ENCODE measurements at places on chromosomes 4 and X. TPM values are rescaled to one million over a fixed set of nuclear protein-coding genes. Genes with fewer than 3 reads are reported as not detected.

The COX18 gene
- 11.1 TPM for total RNA-seq

The DCAF4L1 gene
- total RNA-seq, result 0.26 TPM

The EBP gene
- total RNA-seq, result 155 TPM

The ASIC5 gene
- not detected for total RNA-seq

The GPAT3 gene
- 0.74 TPM for total RNA-seq

The KDR gene
- 0.47 TPM for total RNA-seq

The PRDM5 gene
- 6.6 TPM for total RNA-seq

The SPANXA2 gene
- not detected for total RNA-seq

DNA sequence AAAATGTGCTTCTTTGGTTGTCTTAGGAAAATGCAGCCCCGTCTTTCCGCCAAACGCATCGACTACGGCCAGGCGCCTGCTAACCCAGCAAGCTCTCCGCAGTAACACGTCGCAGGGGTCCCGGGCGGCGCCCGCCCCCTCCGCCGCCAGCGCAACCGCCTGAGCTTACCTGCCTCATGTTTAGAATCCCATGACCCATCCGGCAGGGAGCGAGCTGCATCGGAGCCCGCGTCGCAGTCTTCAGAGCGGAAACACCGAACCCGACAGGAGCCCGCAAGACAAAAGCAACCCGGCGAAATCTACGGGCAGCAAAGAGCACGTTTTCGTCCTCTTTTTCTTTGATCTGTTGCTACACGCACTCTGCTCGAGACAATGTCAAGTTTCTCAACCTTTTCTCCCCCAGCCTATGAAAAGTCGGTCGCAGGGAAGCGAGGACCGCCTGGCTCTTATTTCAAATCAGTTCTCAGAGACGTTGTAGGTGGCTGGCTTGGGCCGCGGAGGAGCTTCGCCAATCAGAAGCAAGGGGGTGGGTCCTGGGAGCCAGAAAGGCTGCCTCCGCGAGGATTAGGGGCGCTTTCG lies at the start of gene MID1:
Gene MID1, minus strand, starts transcription at position 465 of the 579 bp plus-strand sequence. CDS start 53,038 bp downstream, outside the sequence.
- H3K4me3 ChIP-seq, result peak within 1 kb of the TSS; percentile 55
- DNase-seq, result peak; percentile 82
- H3K27me3 ChIP-seq, result no peaks in the 10 kb centered on the region
- H3K27ac ChIP-seq, result no peak within 1 kb of the TSS

GRCh38 chr4:82346126-82346525 lies 27.7 kb downstream of the HNRNPD start:
- H3K36me3 ChIP-seq, result peaks cover 4% of the 10 kb centered on the region
- no peaks in the 10 kb centered on the region for H3K4me1 ChIP-seq
- no peaks in the 10 kb centered on the region for H3K27me3 ChIP-seq

GRCh38 chrX:69556060-69557011 lies 52.2 kb downstream of the NALF2 start:
- no peaks in the 10 kb centered on the region for H3K4me1 ChIP-seq
- H3K36me3 ChIP-seq, result no peaks in the 10 kb centered on the region
- no peak overlapping the region for H3K27ac ChIP-seq
- no peak overlapping the region for H3K4me3 ChIP-seq
- peak; percentile 17 for DNase-seq
- no peaks in the 10 kb centered on the region for H3K27me3 ChIP-seq

DNA sequence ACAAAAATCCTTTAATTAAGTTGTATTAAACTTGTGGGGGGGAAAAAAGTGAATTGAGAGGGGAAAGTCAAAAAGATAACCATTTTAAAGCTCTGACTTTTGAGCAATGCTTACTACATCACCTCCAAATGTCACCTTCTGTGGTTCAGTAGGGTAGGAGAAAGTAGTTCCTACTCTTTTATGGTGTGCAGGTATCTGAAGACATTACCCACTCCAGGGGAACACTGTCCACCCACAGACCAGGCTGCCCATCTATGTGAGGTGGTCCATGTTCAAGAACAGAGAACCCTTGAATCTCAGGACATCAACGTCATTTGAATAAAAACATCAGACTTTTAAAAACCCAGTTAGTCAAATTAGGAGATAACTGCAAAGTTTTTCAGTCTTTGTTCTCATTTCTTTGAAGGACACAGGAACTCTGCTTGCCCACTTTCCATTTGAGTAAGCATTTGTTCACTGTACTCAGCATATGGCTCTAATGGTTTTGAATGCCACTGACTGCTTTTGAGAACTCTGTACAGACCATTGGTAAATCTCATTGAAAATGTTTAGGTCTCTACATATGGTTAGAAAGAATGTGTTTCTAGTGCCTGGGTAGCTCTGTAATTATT lies 18.4 kb downstream of the NMU start:
- no peaks in the 10 kb centered on the region for H3K36me3 ChIP-seq
- H3K27ac ChIP-seq, result no peak overlapping the region
- DNase-seq, result no peak
- H3K27me3 ChIP-seq, result no peaks in the 10 kb centered on the region
- no peaks in the 10 kb centered on the region for H3K4me1 ChIP-seq

- no peak overlapping the region for H3K27ac ChIP-seq
- no peaks in the 10 kb centered on the region for H3K36me3 ChIP-seq
- no peak overlapping the region for H3K4me3 ChIP-seq
- no peak for DNase-seq
- H3K4me1 ChIP-seq, result no peaks in the 10 kb centered on the region
These were observed 210.2 kb upstream of the ADAMTS3 start for GRCh38 chr4:72779241-72779640.

- no peaks in the 10 kb centered on the region for H3K4me1 ChIP-seq
- DNase-seq, result no peak
- no peak overlapping the region for H3K27ac ChIP-seq
- no peak overlapping the region for H3K4me3 ChIP-seq
- no peaks in the 10 kb centered on the region for H3K27me3 ChIP-seq
- no peaks in the 10 kb centered on the region for H3K36me3 ChIP-seq
These were observed 61.9 kb downstream of the ASB9 start for GRCh38 chrX:15207994-15208393.

- no peak overlapping the region for H3K4me3 ChIP-seq
- no peaks in the 10 kb centered on the region for H3K27me3 ChIP-seq
- no peak overlapping the region for H3K27ac ChIP-seq
- no peak for DNase-seq
- H3K36me3 ChIP-seq, result no peaks in the 10 kb centered on the region
These were observed 258.0 kb upstream of the ETNPPL start for GRCh38 chr4:109020861-109021260.

GRCh38 chr4:88093874-88094273 lies 64.6 kb downstream of the ABCG2 start:
- no peak overlapping the region for H3K27ac ChIP-seq
- H3K27me3 ChIP-seq, result no peaks in the 10 kb centered on the region
- H3K36me3 ChIP-seq, result no peaks in the 10 kb centered on the region
- no peak for DNase-seq

- H3K27me3 ChIP-seq, result peaks cover 38% of the 10 kb centered on the region
- H3K36me3 ChIP-seq, result no peaks in the 10 kb centered on the region
- DNase-seq, result no peak
- H3K4me3 ChIP-seq, result no peak overlapping the region
These were observed 109.3 kb downstream of the FAM53A start for GRCh38 chr4:1574601-1575417.

- no peak overlapping the region for H3K4me3 ChIP-seq
- H3K4me1 ChIP-seq, result peaks cover 7% of the 10 kb centered on the region
- no peak overlapping the region for H3K27ac ChIP-seq
- no peaks in the 10 kb centered on the region for H3K27me3 ChIP-seq
- DNase-seq, result no peak
These were observed 4.0 kb upstream of the DHRSX start for GRCh38 chrX:2504706-2505332.

- no peaks in the 10 kb centered on the region for H3K36me3 ChIP-seq
- no peak overlapping the region for H3K27ac ChIP-seq
- H3K27me3 ChIP-seq, result peaks cover 48% of the 10 kb centered on the region
- H3K4me1 ChIP-seq, result no peaks in the 10 kb centered on the region
- peak overlapping the region; percentile 28 for H3K4me3 ChIP-seq
These were observed 33.3 kb upstream of the HPF1 start for GRCh38 chr4:169791062-169791461.

DNA sequence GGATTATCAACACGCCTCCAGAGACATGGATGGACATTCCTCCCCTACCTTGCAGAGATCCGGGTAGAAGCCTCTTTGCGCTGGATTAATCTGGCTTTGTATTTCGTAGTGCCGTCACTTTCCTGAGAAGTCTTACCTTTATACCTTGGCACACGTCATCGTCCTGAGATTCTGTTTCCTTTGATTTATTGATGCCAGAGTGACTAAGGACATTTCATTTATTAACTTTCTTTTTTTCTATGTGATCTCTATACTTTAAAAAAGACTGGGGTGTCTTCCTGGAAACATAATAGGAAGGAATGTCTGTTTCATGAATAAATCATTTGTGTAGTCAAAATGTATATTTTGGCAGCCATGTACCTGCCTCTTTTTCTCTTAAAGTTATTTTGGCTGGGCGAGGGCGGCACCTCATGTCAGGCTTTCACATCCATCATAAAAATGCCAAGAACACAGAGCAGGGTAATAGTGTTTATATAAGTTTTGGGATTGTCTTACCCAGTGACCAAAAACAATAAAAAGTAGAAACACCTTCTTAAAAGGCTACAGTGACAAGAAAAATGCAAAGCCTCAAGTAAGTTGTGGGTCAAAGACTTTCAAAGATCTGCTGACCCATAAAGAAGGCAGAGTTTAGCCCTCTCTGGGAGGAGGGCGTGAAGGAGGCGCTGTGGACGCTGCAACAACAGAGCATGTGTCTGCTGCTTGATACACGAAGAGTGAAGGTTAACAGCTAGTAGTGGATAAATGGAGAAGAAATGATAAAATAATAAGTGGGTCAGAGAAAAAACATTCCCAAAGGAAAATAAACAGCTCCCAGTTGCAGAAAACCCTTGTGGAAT lies 124.4 kb downstream of the SHROOM3 start:
- H3K27ac ChIP-seq, result no peak overlapping the region
- no peaks in the 10 kb centered on the region for H3K4me1 ChIP-seq
- no peak overlapping the region for H3K4me3 ChIP-seq
- no peaks in the 10 kb centered on the region for H3K36me3 ChIP-seq

DNA sequence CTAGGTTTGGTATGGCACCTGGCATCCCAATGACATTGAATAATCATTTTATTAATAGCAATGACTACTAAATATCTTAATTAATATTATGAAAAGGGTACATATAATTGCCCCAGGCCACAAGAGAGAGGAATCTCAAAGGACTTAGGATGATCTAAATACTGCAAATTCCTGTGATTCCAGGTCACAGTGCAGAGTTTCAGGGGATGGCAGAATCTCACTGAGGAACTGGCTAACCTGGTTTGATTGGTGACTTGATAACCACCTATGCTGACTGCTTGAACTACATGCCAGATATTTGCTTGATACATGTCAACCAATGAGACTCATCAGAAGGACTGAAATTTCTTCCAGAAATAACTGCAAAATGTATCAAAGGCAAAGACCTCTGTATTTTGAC lies 37.2 kb downstream of the BTC start:
- H3K27me3 ChIP-seq, result no peaks in the 10 kb centered on the region
- no peaks in the 10 kb centered on the region for H3K36me3 ChIP-seq
- DNase-seq, result no peak
- H3K4me3 ChIP-seq, result no peak overlapping the region
- H3K4me1 ChIP-seq, result no peaks in the 10 kb centered on the region

GRCh38 chr4:6377626-6378492 lies 94.6 kb downstream of the PPP2R2C start:
- no peak overlapping the region for H3K4me3 ChIP-seq
- peaks cover 25% of the 10 kb centered on the region for H3K27me3 ChIP-seq
- H3K36me3 ChIP-seq, result no peaks in the 10 kb centered on the region
- no peak for DNase-seq
- no peak overlapping the region for H3K27ac ChIP-seq
- no peaks in the 10 kb centered on the region for H3K4me1 ChIP-seq

DNA sequence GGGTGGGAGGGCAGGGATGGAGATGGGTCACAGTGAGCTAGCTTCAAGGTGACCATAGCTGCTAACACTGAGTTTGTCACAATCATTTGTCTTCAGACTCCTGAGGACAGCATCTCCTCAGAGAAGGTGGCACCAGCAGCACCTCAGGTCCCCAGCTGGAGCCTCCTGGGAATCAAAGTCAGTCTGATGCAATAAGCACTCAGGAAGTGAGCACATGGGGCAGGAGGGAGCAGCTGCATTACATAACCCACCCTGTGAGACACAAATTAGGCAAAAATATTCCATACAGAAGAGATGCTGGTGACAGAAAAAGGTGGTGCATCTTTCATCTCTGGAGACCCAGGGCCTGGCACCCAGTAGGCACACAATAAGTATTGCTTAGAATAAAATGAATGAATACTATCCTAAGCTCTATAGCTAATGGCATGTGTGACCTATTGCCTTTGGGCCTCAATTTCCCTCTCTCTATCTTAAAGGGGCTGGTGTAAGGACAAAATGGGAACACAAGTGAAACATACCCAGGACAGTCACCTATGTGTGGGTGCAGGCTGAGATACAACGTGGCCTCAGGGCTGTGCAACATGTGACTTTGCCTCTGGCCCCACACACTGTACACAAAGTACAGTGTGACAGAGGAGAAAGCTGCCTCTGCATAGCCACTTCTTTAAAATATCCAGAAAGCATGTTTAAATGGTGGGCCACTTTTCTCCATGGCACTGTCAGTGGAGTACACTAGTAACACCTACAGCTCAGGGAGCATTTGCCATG lies 37.1 kb downstream of the SLC39A8 start:
- H3K27ac ChIP-seq, result no peak overlapping the region
- H3K4me1 ChIP-seq, result peaks cover 9% of the 10 kb centered on the region
- DNase-seq, result peak; percentile 43
- H3K4me3 ChIP-seq, result no peak overlapping the region
- H3K36me3 ChIP-seq, result no peaks in the 10 kb centered on the region

GRCh38 chr4:27490315-27490714 lies 629.7 kb downstream of the STIM2 start:
- H3K36me3 ChIP-seq, result no peaks in the 10 kb centered on the region
- no peaks in the 10 kb centered on the region for H3K4me1 ChIP-seq
- no peak overlapping the region for H3K27ac ChIP-seq
- no peak for DNase-seq
- H3K27me3 ChIP-seq, result no peaks in the 10 kb centered on the region

DNA sequence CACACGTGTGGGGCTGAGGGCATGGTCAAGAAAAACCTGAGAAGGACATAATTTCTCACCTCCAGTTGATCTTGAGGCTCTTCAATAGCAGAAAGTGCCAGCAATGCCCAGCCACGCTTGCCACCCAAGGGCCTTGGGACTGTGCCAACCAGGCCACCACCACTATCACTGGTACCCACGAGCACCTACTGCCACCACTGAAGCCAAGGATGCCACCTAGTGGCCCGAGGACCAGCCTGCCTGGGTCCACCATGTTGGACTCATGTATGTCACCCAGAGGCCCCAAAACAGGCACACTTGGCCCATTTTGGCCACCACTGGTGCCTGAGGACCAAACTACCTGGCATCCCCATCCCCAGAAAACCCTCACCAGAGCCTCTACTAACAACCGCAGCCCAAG lies 191.8 kb downstream of the ADAM29 start:
- H3K36me3 ChIP-seq, result no peaks in the 10 kb centered on the region
- H3K27ac ChIP-seq, result no peak overlapping the region
- no peaks in the 10 kb centered on the region for H3K4me1 ChIP-seq
- no peaks in the 10 kb centered on the region for H3K27me3 ChIP-seq
- H3K4me3 ChIP-seq, result no peak overlapping the region

- no peaks in the 10 kb centered on the region for H3K36me3 ChIP-seq
- peaks cover 51% of the 10 kb centered on the region for H3K4me1 ChIP-seq
- DNase-seq, result peak; percentile 41
- H3K4me3 ChIP-seq, result peak overlapping the region; percentile 56
- H3K27ac ChIP-seq, result peak overlapping the region; percentile 87
These were observed 48.1 kb upstream of the BCOR start for GRCh38 chrX:40145923-40146261.

GRCh38 chr4:64582492-64582891 lies 173.2 kb upstream of the TECRL start:
- no peak overlapping the region for H3K4me3 ChIP-seq
- H3K27ac ChIP-seq, result no peak overlapping the region
- H3K27me3 ChIP-seq, result no peaks in the 10 kb centered on the region
- H3K36me3 ChIP-seq, result no peaks in the 10 kb centered on the region
- no peak for DNase-seq
